SK-N-SH treated with all-trans-retinoic acid at 6 μM for 48 hours (cell line): ENCODE measurements at places on chromosomes 2 and 18.

GRCh38 chr2:73013936-73014335 lies 57.6 kb downstream of the SFXN5 start:
- peak; percentile 50; the same call in 1 of the 3 replicates for ATAC-seq

- no peak for ATAC-seq
Measured at GRCh38 chr2:126836761-126837679, 61.7 kb upstream of the TEX51 start.

DNA sequence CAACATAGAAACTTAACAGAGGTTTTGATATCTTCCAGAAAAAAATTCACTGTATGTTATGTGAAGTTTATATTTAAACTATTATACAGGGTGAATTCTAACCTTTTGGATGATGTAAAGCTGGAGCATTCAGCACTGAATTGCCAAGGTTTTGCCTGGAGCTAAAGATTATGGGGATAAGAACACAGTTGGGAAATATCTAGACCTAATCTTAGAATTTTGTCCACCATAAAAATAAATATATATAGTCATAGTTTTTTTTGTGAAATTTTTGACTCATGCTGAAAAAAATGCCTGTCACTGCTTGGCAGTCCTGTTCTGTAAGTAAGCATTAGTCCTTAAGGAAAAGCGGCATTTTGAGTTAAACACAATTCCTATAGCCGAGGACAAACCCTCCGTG lies 339.3 kb upstream of the TMEFF2 start:
- ATAC-seq, result no peak

- ATAC-seq, result no peak
Measured at GRCh38 chr2:31770741-31771140, 190.0 kb upstream of the SRD5A2 start.
